ENCODE measurements at places on chromosomes 2 and 18.

DNA sequence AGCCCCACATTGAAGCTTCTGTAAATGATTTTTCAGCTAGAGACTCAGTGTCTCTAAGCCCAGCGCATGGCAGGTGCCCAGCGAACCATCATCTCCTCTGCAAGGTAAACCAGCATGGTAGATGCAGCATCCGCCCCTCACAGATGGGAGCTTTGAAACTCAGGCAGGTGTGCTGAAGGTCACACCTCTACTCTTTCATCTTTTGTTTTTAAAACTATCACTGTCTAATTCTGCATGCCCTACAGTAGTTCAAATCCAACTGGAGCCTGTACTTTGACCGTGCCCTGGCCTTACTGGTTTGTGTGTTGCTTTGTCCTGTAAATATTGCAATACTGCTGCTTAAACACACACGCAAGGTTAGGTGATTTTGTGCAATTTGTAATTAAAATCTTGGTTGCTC is 831.1 kb downstream of the GALR1 start:
- DNase-seq: no peak

- DNase-seq: no peak
Measured at GRCh38 chr2:107132070-107132469, 246.1 kb upstream of the ST6GAL2 start.

DNA sequence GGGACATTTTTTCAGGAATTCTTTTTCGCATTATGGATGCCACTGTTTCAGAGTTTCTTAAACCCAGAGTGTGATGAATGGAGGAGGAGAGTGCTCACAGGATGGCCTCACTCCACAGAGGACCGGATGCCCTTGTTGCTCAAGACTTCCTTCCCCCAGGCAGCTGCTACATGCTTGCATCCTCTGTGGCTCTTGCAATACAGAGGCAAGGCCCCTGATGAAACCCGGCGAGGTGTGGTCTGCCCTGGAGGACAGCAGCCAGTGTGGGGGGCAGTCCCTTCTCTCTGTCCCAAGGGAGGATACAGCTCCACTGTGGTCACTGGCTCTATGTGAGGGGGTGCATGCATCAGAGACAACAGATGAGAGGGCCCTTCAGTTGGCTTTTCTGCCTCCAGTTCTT is 109.6 kb downstream of the SH3RF3 start:
- DNase-seq: no peak

GRCh38 chr2:185990861-185991525 is 252.4 kb downstream of the FSIP2 start:
- DNase-seq: no peak

- no peak for DNase-seq
Measured at GRCh38 chr2:239285071-239285931, 115.5 kb downstream of the HDAC4 start.

GRCh38 chr2:17133052-17133671 is 385.1 kb downstream of the RAD51AP2 start:
- DNase-seq: no peak

DNA sequence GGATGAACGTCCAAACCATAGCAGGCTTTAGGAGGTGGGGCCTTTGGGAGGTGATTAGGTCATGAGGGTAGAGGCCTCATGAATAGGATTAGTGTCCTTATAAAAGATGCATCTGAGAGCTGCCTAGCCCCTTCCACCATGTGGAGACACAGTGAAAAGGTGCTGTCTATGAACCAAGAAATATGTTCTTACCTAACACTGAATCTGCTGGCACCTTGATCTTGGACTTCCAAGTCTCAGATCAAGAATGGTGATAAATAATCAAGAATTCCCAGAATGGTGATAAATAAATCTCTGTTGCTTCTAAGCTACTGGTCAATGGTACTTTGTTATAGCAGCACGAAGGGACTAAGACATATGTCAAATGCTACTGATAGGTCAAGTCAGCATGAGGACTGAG is 15.1 kb upstream of the DYTN start:
- no peak for DNase-seq

GRCh38 chr18:3691705-3692104 is 241.7 kb downstream of the TGIF1 start:
- no peak for DNase-seq

DNA sequence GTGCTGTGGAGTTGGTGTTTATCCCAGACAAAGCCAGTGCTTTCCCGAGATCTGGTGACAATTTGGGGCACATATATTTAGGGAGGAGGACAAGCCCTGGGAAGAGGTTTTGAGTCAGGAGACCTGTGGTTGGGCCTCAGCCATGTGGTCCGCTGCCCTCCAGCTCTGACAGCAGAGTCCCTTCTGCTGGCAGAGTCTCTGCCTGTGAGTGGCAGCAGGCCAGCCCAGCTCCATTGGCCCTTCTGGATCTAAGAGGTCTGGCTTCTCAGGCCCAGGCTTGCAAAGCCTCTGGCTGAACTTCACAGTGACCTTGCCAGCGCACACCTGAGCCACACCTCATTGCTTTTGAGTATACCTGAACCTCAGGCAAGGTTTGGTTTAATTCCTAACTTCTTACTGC is 115.3 kb downstream of the BCL2L11 start:
- DNase-seq: no peak

- DNase-seq: no peak
Measured at GRCh38 chr18:34976123-34976522, 65.1 kb upstream of the MAPRE2 start.

- DNase-seq: no peak
Measured at GRCh38 chr2:100983684-100984310, 18.3 kb upstream of the RPL31 start.

All from RCC 7860 (cell line).